Astrocyte (in vitro differentiated cells and primary cell): ENCODE measurements at places on chromosomes 1 and 21. TPM values are rescaled to one million over a fixed set of nuclear protein-coding genes. Genes with fewer than 3 reads are reported as not detected.

DNA sequence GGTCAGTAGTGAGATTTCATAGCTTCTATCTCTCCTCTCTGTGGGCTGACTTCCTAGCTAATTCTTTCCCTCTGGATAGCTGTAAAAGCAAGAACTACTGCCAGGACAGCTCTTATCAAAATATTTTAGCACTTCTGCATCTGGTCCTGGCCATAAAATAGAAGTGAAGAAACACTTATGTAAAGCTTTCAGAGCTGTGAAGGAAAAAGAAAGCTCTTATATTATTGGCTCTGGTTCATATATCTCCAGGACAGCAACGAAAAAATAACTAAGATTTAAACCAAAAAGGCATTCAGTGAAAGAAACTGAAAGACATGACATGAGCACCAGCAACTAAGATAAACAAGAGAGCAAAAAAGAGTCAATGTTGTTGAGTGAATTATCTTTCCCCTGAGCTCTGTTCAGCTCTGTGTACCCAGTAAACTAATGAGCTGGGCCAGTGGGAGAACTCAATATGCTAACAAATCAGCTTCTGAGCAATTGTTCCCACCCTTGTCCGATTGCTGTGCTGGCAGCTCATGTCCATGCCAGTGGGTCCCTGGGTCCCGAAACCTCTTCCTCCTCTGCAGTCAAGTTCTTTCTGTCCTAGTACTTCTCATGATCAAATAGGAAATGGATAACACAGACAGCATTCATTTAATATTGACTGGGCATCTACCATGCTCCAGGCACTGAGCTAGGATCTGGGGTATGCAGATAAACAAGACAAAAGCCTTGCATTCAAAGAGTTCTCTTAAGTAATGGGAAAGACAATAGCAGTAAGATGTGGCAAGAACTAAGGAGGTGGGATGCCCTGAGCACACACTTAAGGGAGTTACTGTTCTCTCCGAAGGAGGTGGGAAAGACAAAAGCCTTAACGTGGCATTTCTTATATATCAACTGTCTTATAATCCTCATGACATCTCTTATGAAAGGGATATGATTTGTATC lies 45.3 kb upstream of the MAN1A2 start:
- peaks cover 19% of the 10 kb centered on the region for H3K27me3 ChIP-seq
- DNase-seq: no peak
- H3K4me3 ChIP-seq: no peak overlapping the region

- H3K36me3 ChIP-seq: no peaks in the 10 kb centered on the region
- no peak overlapping the region for H3K4me3 ChIP-seq
- H3K4me1 ChIP-seq: peaks cover 26% of the 10 kb centered on the region
These were observed 156.2 kb downstream of the TNFSF18 start for GRCh38 chr1:172894349-172895049.

DNA sequence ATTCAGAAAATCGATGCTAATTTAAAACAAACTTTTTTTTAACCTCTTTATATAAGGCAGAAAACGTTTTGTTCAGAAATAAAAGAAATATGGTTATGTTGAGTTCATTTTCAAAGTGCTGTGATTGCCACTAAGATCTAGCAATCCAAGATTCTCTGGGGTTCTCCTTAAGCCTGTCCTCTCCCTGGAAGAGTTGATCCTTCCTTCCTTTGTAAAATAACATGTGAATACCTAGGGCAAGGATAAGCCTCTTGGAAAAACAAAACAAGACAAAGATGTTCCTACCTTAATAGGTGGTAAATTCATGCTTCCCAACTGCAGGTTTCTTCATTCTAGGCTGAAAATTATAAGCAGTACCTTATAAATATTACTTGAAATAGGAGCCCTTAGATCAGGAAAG lies 18.0 kb upstream of the FOXD3 start:
- no peak overlapping the region for H3K27ac ChIP-seq
- no peak overlapping the region for H3K4me3 ChIP-seq
- no peaks in the 10 kb centered on the region for H3K36me3 ChIP-seq
- H3K4me1 ChIP-seq: no peaks in the 10 kb centered on the region

GRCh38 chr21:36044056-36044455 lies 16.3 kb downstream of the SETD4 start:
- DNase-seq: no peak
- no peaks in the 10 kb centered on the region for H3K4me1 ChIP-seq
- H3K36me3 ChIP-seq: peaks cover 31% of the 10 kb centered on the region
- H3K27ac ChIP-seq: no peak overlapping the region

The BACE2 gene
- total RNA-seq: 16.8 and 19.3 TPM in 2 replicates

The DAP3 gene
- 101 and 108 TPM in 2 replicates for total RNA-seq

DNA sequence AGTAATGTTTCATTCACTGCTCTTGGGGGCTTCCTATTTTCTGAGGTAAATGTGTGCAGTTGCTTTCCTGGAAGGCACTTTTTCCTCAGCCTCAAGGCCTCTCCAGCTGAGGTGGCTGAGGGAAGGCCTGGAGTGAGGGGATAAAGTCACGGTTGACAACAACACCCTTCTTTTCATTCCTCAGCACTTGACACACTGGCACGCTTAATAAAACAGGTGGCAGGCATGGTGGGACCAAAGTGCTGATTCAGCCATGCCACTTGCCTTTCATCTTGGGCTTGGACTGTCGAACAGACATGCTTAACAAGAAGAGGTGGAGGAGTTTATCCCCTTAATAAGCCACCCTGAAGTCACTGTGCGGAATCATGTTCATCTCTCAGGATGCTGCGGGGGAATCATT lies 23.6 kb upstream of the GRHL3 start:
- DNase-seq: no peak
- no peaks in the 10 kb centered on the region for H3K36me3 ChIP-seq
- H3K4me3 ChIP-seq: no peak overlapping the region
- H3K4me1 ChIP-seq: peaks cover 11% of the 10 kb centered on the region

GRCh38 chr1:15075817-15076216 lies 77.7 kb upstream of the TMEM51 start:
- H3K36me3 ChIP-seq: no peaks in the 10 kb centered on the region
- H3K4me1 ChIP-seq: no peaks in the 10 kb centered on the region
- DNase-seq: no peak
- H3K27ac ChIP-seq: no peak overlapping the region
- H3K27me3 ChIP-seq: no peaks in the 10 kb centered on the region
- H3K4me3 ChIP-seq: no peak overlapping the region

DNA sequence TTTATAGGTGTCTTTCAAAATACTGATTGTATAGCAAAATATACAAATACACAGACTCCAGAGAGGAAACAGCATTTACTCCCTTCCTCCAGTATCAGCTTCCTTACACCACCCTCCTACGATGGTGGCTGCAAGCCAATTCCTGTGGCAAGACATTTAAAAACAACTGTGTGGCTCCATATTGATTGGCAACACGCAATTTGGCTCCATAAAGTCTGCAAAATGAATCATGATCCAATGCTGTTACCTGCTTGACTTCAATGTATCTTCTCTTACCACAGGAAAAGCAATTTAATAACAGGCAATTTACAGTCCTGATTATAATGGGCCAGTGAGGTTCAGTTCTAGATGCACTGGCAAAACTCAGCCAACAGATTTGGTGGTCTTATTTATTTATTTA lies 19.7 kb upstream of the ATP6V1G3 start:
- H3K4me3 ChIP-seq: no peak overlapping the region
- no peaks in the 10 kb centered on the region for H3K27me3 ChIP-seq
- no peak overlapping the region for H3K27ac ChIP-seq
- peak; percentile 18 for DNase-seq
- H3K4me1 ChIP-seq: no peaks in the 10 kb centered on the region
- H3K36me3 ChIP-seq: no peaks in the 10 kb centered on the region

- H3K27me3 ChIP-seq: no peaks in the 10 kb centered on the region
- H3K36me3 ChIP-seq: no peaks in the 10 kb centered on the region
- H3K27ac ChIP-seq: no peak overlapping the region
- no peak overlapping the region for H3K4me3 ChIP-seq
These were observed 76.5 kb downstream of the ZNF281 start for GRCh38 chr1:200333329-200333728.

The RGS2 gene
- 10.5 and 13.8 TPM in 2 replicates for total RNA-seq

- no peak overlapping the region for H3K27ac ChIP-seq
- H3K4me3 ChIP-seq: no peak overlapping the region
- peak; percentile 53 for DNase-seq
- peaks cover 7% of the 10 kb centered on the region for H3K4me1 ChIP-seq
- peaks cover 18% of the 10 kb centered on the region for H3K27me3 ChIP-seq
These were observed 23.2 kb upstream of the CACYBP start for GRCh38 chr1:174976436-174977108.

GRCh38 chr1:163410073-163410999 lies 88.6 kb downstream of the NUF2 start:
- H3K4me1 ChIP-seq: no peaks in the 10 kb centered on the region
- H3K36me3 ChIP-seq: no peaks in the 10 kb centered on the region
- H3K27me3 ChIP-seq: peaks cover 3% of the 10 kb centered on the region
- peak; percentile 27 for DNase-seq
